KG1 (cell line): ENCODE measurements at places on chromosomes 6 and 20.

DNA sequence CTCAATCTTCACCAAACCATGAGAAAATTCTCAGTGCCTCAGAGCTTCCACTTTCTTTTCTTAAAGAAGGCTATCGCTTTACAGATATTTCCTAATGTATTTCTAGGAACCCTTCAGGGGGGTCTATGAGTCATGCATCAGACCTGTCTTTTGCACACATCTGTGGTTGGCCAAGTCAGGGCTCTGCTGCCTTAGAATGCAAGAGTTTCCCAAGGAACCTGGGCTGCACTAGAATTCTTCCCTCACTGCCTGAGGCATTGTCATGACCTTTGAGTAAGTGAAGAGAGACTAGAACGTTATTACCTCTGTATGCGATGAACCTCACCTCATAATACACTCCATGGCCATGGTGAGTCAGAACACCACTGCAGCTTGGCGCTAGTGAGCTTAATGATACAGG, 365.0 kb upstream of the ID4 start:
- no peak for DNase-seq

GRCh38 chr6:126419901-126420300, 80.0 kb downstream of the CENPW start:
- DNase-seq = no peak

GRCh38 chr20:10131732-10132345, 86.8 kb upstream of the SNAP25 start:
- DNase-seq = no peak

DNA sequence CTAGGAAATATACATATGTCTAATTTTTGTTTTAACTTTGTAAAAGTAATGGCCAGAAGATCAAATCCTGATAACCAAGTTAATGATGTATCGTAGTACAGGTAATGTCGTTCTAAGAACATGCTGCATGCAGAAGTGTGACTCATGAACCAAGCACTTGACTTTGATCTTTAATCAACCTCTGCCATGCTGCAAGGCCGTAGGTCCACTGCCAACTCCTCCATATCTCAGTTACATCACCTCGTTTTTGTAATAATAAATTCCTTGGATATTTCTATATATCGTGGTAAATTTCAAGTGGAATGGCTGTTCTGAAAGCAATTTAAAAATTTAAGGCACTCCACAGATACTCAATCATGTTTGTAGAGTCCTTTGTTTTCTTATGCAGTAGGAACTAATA, 771.7 kb downstream of the EPHA7 start:
- no peak for DNase-seq

DNA sequence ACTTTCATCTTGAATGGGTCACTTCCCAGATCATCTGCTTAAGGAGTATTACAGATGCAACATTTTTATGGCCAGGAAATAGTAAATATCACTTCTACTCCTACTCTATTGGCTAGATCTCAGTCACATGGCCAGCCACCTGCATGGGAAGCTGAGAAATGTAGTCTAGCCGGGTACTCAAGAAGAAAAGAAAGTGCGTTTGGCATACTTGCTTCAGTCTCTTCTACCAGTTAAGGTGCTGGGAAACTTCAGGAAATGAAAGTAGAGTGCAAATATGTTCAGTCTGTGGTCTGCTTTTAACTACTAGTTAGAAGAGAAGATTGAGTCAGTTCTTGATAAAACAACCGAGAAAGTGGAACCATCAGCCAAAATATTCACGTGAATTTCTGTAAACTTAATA, 129.2 kb downstream of the PDSS2 start:
- no peak for DNase-seq

DNA sequence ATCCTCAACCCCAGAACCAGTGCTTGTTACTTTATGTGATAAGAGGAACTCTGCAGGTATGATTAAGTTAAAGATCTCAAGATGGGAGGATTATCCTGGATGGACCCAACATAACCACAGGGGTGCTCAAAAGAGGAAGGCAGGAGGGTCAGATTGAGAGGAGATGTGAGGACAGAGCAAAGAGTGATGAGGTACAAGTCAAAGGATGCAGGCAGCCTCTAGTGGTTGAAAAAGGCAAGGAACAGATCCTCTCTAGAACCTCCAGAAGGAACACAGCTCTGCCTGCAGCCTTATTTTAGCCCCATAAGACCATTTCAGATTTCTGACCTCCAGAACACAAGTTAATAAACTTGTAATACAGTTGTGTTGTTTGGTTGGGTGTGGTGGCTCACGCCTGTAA, 41.2 kb downstream of the PDSS2 start:
- no peak for DNase-seq

- DNase-seq = no peak
Measured at GRCh38 chr6:106885679-106886078, 88.8 kb downstream of the CD24 start.

DNA sequence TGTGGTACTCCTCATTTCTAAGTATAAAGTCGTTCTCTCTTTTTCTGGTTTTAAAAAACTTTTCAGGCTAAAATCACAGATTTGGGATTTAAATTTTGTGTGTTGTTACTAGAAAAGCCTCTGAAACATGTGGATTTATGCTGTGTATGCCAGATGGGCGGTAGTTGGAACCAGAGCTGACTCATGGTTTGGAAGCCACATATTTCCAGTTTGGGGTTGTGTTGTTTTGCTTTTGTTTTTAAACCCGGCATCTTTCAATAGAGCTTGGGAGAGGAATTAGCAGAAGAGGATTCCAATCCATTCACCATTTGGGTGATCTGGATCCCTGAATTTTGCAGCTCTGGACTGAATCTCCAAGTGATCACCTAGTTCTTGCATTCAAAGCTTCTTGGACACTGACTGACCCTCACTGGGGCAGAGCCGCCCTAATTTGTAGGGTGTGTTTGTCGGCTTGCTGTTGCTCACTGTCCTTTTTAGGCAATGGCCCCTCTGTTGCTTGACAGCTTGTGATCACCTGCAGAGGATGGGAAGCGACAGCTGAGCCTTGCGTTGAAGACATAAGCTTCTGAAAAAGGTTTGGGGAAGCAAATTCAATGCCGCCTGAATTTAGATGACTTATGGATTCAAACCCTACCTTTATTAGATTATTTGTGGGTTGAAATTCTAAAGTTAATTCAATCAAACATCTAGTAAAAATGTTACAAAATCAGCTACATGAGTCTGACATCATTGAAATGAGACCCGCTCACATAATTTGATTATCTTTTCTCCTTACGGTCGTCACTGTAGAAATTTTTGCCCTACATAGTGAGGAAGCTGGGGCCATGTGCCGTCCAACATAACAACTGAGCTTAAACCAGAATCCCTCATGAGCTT, 79.9 kb upstream of the CD83 start:
- no peak for DNase-seq

DNA sequence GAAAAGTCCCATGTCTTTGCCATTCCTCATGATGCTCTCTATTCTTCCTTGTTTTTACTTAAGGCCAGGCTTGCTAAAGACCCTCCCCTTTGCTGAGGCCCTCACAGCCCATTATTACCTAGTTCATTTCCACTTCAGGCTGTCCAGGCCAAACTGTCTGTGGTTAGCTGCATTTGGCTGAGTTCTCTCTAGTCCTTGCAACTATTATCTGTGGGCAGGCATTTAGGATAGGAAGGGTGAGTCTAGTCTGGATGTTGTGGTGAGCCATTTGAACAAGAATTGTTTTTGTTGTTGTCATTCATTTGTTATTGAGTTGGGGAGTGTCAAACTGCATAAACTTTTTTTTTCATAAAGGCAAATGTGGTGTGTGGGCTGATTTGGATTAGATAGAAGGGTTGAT, 182.4 kb downstream of the CD109 start:
- no peak for DNase-seq

- DNase-seq = peak; percentile 37
Measured at GRCh38 chr20:20837574-20838021, 125.2 kb upstream of the RALGAPA2 start.

DNA sequence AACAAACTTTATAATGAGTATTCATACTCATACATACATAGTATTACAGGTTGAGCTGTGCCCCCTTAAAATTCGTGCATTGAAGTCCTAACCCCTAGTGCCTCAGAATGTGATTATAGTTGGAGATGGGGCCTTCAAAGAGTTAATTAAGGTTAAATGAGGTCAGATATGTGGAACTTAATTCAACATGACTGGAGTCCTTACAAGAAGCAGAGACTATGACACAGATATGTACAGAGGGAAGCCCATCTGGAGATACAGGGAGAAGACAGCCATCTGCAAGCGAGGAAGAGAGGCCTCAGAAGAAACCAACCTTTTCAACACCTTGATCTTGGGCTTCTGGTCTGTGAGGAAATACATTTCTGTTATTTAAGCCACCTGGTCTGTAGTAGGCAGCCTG, 536.1 kb upstream of the AGPAT4 start:
- no peak for DNase-seq

GRCh38 chr6:31899215-31899614, 1.7 kb upstream of the EHMT2 start:
- DNase-seq = no peak

- DNase-seq = no peak
Measured at GRCh38 chr20:15561707-15562404, 1011.4 kb downstream of the KIF16B start.

GRCh38 chr20:24459733-24460132, 9.7 kb upstream of the SYNDIG1 start:
- DNase-seq = no peak

- no peak for DNase-seq
Measured at GRCh38 chr6:119612176-119612891, 262.8 kb upstream of the MAN1A1 start.

DNA sequence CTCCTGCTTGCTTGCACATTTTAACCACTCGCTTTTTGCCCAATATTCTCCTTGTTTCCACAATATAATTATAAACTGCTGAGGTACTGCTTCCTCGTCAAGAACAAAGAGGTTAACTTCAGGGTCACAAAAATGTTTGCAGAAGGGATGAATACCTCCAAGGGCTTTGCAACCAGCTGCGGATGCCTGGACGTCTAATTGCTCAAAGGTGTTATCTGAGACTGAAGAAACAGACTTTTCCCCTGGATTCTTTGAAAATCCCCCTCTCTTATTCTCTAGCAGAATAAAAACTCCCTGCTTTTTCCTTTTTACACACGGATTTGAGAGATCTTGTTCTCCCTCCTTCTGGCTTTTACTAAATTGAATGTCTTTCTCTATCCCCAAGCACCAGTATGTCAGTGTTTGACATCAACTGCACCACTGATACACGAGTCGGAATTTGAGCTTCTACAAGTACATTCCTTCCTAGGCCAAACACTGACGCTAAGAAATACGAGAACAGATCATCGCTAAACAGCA, 336 bp upstream of the SMPDL3A start:
- DNase-seq = no peak

DNA sequence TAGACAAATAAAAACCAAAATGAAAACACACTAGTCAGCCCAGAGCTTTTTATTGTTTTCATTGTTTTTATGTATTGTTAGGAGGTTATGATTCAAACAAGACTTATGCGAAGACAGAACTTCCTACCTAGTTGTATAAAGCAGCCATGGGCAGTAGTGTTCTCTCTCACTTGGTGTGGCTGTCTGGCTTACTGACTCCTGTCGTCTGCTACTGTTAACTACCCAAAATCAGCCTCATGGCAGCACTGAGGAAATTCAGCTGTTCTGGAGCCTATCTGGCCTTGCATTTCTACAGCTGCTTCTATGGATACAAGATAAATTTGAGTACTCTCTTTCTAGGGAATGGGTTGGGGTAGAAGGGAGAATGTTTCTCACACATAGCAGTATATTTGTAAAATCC, 20.4 kb downstream of the VTA1 start:
- DNase-seq = no peak

GRCh38 chr6:41492261-41492891, 53.8 kb upstream of the FOXP4 start:
- DNase-seq = no peak

GRCh38 chr6:168053086-168053956, 25.7 kb downstream of the FRMD1 start:
- DNase-seq = no peak

DNA sequence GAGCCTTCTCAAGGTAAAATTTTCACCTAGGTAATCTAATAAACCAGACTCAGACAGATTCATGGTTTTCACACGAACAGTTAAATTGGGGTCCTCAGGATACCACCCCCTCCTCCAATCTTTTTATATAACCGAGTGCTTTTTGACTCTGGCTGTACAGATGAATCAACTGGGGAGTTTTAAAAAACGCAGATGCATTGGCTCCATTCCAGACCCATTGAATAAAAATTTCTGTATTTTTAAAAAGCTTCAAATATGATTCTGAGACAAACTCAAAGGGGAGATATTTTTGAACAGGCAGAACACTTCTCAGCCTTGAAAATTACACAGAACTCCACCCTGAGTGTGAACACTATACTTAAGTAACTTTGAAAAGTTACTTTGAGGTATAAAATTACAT, 7.2 kb downstream of the UTRN start:
- DNase-seq = no peak

- DNase-seq = no peak
Measured at GRCh38 chr6:56478202-56478601, 164.5 kb downstream of the DST start.

GRCh38 chr6:134604014-134604676, 286.2 kb upstream of the SGK1 start:
- DNase-seq = no peak

GRCh38 chr6:84019842-84020211, 13.7 kb upstream of the MRAP2 start:
- DNase-seq = no peak

GRCh38 chr6:160678230-160678629, 14.2 kb upstream of the LPA start:
- DNase-seq = no peak

DNA sequence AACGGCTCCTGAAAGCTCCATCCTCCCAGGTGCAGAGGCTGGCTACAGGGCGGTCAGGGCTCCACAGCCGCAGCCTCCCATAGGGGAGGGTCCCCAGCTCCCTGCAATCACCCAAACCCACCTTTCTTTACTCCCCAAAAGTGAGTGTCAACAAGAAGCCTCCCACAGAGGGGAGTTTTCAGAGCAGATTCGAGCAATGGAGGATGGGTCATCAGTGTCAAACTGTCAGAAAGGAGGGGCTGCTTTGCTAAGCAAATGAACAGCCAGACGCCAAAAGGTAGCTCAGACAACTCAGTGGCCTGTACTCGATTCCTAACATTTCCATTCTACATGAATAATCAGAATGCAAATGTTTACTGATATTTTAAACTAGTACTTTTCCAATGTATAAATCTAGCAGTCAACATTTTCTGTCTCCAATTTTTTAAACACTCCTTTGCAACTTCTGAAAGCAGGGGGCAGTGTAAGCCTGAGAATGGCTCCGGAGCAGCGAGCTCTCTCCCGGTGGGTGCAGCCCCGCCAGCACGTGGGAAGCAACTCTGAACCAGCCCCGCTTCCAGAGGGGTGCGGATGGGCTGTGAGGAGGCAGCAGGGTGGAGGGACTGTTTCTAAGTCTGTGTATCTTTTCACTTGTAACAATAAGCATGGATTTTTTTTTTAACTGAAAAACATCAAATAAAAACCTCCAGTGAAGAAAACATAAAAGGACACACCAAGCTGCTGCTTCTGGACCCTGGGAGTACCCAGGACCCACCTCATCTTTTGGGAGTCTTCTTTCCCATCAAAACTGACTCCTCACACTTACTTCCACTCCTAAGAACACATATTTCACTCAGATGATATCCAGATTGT, 54.9 kb downstream of the TAF4 start:
- no peak for DNase-seq
